ENCODE measurements at places on chromosomes 4 and X.

DNA sequence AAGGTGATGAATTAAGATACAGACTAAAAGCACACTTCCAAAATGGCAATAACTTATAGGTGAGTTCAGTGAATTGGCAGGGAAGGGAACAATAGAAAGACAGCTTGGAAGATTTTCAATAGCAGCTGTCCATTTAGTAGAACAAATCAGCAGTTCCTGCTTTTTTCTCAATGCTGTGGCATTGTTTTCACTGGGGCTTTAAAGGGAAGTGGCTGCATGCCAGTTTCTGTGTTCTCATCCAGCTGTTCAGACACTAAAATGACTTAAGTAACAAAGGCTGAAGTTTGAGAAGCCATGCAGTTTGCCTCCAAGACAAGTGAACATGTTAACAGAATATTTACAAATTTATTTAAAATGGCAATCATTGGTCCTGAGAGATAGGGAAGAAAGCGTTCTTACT, 291.9 kb downstream of the FAM47A start:
- no peak for DNase-seq

DNA sequence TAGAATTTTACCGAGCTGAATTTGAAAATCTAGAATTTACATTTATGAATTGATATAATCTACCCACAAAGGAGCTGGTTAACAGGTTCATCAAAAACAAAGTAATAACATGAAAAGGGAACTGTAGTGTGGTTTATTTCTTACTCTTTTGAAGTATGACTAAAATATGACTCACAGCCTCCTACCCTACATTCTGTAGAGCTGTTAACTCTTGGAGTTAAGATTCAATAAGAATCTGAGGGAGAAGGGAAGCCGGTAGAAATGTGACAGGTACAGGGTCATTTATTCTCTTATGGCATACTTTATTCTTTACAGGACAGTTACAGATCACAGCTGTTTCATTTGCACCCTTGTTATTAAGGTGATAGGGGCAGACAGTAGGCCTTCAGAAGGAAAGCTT, 132.2 kb upstream of the FAM47B start:
- DNase-seq = no peak

DNA sequence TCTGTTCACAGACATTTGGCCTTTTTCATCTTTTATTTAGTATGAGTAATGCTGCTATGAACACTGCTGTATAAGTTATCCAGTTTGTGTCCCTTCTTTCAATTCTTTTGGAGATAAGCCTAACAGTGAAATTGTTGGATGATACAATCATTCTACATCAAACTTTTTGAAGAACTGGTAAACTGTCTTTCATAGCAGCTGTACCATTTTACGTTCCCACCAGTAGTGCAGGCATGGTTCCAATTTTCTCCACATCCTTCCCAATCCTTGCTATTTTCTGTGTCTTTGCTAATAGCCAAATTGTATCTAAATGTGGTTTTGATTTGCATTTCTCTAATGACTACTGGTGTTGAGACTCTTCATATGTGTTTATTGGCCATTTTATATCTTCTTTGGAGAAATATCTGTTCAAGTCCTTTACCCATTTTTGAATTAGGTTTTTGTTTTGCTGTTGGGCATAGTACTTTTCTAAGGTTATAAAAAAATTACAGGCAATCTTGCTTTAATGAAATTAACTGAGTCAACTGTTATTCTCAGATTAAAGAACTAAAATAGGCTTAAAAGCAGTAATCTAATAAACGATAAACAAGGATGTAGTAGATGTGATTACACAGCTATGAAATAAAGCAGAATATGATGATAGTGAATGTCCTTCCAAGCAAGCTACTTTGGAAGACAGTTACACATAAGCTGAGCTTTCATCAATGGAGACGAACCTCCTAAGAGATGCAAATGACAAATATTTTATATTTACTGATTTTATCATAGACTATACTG, 57.2 kb downstream of the FBXW7 start:
- DNase-seq = no peak

DNA sequence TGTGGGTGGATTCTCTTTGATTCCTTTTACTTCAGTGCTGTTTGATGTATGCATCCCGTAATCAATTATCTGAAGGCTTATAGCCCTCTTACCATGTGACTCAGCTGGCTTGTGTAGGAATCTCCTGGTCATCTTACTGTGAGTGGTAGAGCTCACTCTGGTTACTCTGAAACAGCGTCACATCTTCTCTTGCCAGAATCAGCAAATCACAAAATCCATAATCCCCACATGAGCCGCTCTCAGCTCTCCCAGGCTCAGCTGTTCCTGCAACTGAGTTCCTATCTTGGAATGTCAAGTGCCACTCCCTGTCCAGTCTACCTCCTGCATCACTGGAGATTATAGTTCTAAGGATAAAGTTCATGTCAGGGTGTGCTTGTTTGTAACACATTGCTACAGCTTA, 278.0 kb downstream of the FBXO8 start:
- no peak for DNase-seq

GRCh38 chrX:10175319-10175871, 18.6 kb downstream of the CLCN4 start:
- DNase-seq = no peak

- DNase-seq = no peak
These were observed 66.6 kb downstream of the FBXO8 start for GRCh38 chr4:174216799-174217272.

DNA sequence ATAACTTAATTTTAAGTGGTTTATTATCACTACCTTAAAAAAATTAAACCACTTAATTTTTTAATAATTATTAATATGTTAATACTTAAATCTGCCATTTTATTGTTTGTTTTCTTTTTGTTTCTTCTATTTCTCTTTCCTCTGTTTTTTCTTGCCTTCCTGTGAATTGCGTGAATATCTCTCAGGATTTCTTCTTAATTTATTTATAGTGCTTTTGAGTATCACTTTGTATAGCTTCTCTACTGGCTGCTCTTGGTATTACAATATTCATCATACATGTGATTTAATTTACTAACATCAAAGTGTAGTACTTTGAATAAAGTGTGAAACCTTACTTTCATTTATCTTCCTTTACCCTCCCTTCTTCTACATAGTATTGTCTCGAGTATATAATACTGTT, 349.5 kb upstream of the CPXCR1 start:
- DNase-seq = no peak

DNA sequence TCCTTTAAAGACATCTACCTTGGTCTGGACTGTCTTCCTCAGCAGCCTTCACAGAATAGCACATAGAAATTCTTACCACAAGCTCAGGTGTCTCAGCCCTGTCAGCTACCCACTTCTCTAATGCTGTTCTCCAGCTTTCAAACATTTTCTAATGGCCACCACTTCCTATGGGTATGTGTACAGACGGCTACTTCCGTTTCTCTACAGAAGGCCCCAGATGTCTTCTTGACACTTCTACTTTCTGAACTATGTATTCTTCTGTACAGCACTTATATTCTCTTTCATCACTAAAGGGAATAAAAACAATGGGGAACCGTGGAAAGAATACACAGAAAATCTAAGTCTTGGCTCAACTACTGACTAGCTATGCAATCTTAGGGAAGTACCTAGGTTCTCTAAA, 13.3 kb downstream of the OPHN1 start:
- no peak for DNase-seq

- no peak for DNase-seq
These were observed 2.4 kb upstream of the PKD2 start for GRCh38 chr4:88005076-88005475.

- no peak for DNase-seq
These were observed 1.1 kb downstream of the BMPR1B start for GRCh38 chr4:94758700-94759399.

Measured in amniotic stem cell (primary cell).